ENCODE measurements at places on chromosomes 4 and X.

DNA sequence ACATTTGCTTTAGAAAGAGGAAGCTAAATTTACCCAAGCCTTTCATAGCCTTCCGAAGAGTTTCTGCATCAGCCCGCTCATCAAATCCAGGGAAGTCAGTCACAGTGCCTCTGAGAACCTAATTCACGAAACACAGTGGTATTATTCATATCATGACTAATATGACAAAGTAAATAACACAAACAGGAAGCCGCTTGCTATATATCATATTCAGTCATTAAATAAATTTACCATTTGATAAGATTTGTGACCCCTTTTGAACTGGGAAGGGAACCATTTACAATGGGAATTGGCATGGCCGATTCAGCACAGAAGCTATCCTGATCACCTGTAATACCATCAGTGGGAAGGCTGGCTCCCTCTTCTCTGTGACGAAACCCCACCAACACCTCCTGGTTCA lies 10.5 kb downstream of the ANXA5 start:
- peak; percentile 50 for DNase-seq

GRCh38 chr4:17786567-17786966 lies 5.1 kb upstream of the FAM184B start:
- no peak for DNase-seq

- no peak for DNase-seq
These were observed 328.0 kb downstream of the BCOR start for GRCh38 chrX:39769748-39770147.

DNA sequence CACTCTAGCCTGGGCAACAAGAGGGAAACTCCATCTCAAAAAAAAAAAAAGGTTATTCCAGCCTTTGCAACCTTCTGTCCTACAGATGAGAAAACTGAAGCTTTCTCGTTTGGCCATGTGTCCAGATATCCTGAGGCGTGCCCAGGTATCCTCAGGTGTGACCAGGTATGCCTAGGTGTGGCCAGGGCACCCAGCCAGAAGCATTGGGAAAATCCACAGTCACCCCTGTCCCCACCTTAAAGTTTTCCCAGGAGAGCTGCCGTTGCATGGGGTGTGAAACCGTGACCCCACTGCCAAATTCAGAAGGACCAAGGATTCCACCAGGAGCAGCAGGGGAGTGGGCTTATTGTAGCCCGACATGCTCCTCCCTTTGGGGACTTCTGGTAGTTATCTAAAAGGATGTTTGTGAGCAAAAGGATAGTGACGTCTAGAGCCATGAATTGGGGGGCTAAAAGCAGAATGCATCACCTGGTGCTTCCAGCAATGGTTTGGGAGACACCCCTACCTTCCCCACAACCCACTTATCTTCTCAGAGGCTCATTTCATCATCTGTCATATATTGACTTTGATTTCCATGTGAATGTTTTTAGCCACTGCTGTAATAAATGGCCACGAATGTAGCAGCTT lies 4.0 kb upstream of the DHRSX start:
- no peak for DNase-seq

Data from HT-29 (cell line).